ENCODE measurements at places on chromosomes 2 and 18. TPM values are rescaled to one million over a fixed set of nuclear protein-coding genes. Genes with fewer than 3 reads are reported as not detected.

- peaks cover 16% of the 10 kb centered on the region for H3K4me1 ChIP-seq
- H3K4me3 ChIP-seq = no peak overlapping the region
- no peak for DNase-seq
- no peaks in the 10 kb centered on the region for H3K27me3 ChIP-seq
These were observed 206.8 kb upstream of the TNP1 start for GRCh38 chr2:217066510-217067270.

The REG1B gene
- polyA plus RNA-seq = not detected

The CXCR1 gene
- not detected for polyA plus RNA-seq

The ICOS gene
- polyA plus RNA-seq = not detected

DNA sequence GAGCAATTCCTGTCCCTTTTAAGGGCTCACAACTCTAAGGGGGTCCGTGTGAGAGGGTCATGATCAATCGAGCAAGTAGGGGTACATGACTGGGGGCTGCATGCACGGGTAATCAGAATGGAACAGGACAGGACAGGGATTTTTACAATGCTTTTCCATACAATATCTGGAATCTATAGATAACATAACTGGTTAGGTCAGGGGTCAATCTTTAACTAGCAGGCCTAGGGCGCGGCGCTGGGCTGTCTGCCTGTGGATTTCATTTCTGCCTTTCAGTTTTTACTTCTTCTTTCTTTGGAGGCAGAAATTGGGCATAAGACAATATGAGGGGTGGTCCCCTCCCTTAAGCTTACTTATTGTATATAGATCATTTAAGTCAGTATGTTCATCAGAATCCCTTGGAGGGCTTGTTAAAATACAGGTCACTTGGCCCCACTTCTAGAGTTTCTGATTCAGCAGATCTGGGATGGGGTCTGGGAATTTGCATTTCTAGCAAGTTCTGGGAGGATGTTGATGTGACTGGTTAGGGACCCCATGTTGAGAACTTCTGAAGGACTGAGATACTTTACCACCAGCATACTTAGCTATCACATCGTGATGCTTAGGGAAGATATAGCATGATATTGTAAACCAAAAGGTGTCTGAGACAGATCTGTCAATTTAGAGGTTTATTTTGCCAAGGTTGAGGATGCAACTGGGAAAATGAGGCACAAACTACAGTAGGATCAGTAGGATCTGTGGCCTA lies 2.8 kb upstream of the INPP4A start:
- H3K27me3 ChIP-seq = peaks cover 4% of the 10 kb centered on the region
- H3K36me3 ChIP-seq = no peaks in the 10 kb centered on the region
- H3K27ac ChIP-seq = no peak overlapping the region
- H3K4me1 ChIP-seq = peaks cover 6% of the 10 kb centered on the region
- H3K4me3 ChIP-seq = no peak overlapping the region
- no peak for DNase-seq

DNA sequence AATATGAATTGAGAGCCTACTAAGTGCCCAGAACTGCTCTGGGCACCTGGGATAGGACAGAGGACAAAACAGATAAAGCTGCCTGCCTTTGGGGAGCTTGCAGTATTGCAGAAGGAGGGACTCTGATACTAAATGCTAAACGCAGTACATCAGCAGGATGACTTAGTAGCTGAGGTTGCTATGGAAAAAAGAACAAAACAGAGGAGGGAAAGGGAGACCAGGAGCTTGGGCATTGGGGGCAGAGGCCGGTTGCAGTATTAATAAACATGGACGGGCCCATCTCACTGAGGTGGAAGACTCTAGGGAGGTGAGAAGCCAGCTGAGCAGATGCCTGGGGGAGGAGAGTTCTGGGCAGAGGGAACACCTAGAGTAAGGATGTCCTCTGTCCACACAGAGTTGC lies 66.1 kb upstream of the SP3 start:
- DNase-seq = peak; percentile 38
- peaks cover 18% of the 10 kb centered on the region for H3K4me1 ChIP-seq
- H3K4me3 ChIP-seq = no peak overlapping the region
- H3K27me3 ChIP-seq = no peaks in the 10 kb centered on the region

DNA sequence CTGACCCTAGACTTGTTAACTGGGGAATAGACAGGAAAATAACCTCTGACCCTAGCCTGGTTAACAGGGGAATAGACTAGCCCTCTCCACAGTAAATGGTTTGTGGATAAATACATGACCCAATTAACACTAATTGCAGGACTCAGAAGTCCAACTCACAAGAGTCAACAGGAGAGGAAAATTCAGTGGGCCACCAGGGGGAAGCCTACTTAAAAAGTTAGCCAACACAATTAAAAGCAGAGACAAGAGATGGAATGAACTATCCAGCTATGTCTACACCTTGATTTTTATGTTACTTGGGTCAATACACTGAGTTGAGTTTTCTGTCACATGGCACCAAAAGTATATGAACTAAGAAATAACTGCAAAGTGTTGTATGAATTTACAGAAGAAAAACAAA lies 158.8 kb upstream of the SLC39A10 start:
- H3K36me3 ChIP-seq = no peaks in the 10 kb centered on the region
- peak; percentile 30 for DNase-seq
- H3K4me3 ChIP-seq = no peak overlapping the region
- H3K27me3 ChIP-seq = no peaks in the 10 kb centered on the region
- no peak overlapping the region for H3K27ac ChIP-seq

DNA sequence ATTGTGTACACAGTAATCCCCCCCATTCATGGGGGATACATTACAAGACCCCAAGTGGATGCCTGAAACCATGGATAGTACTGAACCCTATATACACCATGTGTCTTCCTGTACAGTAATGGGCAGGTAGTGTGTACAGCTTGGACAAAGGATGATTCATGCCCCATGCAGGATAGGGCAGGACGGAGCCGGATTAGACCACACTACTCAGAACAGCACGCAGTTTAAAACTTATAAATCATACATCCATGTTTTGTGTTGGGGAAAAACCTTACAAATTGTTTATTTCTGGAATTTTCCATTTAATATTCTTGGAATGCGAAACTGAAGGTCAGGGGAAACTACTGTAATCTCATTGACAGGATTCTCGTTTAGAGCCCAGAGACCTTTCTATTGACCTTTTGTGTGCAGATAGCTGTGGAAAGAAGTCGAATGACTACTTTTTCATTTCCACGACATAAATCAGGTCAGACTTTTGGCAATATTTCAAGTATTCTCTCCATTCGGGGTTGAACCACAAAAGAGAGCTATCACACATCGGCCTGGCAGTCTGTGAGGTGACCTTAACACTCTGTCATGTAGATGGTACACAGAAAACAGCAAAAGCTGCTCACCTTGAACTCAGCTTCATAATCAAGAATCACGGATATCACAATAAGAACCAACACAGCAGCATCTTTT lies 9.9 kb upstream of the YPEL5 start:
- DNase-seq = no peak
- H3K4me3 ChIP-seq = no peak overlapping the region
- peaks cover 27% of the 10 kb centered on the region for H3K27me3 ChIP-seq
- no peaks in the 10 kb centered on the region for H3K4me1 ChIP-seq
- H3K36me3 ChIP-seq = no peaks in the 10 kb centered on the region

GRCh38 chr2:132473174-132473883 lies 56.7 kb downstream of the GPR39 start:
- no peaks in the 10 kb centered on the region for H3K27me3 ChIP-seq
- H3K27ac ChIP-seq = no peak overlapping the region
- H3K4me3 ChIP-seq = no peak overlapping the region
- no peaks in the 10 kb centered on the region for H3K36me3 ChIP-seq

DNA sequence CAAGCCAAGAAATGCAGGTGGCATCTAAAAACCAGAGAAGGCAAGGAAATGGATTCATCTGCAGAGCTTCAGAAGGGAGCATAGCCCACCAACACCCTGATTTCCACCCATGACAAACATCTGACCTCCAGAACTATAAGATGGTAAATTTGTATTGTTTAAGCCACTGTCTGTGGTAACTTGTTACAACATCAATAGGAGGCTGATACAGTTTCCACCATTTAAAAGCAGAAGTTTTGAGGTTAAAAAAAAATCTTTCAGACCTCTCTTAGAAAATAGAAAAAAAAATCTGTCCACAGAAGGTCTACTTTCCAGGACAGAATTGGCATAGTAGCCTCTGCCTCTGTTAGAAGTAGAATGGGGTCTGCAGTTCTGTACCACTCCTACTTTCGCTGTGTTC lies 37.2 kb downstream of the SLC40A1 start:
- no peaks in the 10 kb centered on the region for H3K27me3 ChIP-seq
- H3K4me3 ChIP-seq = no peak overlapping the region
- DNase-seq = no peak
- no peak overlapping the region for H3K27ac ChIP-seq

- no peak overlapping the region for H3K4me3 ChIP-seq
- H3K27me3 ChIP-seq = no peaks in the 10 kb centered on the region
- H3K27ac ChIP-seq = no peak overlapping the region
These were observed 73.5 kb upstream of the SERTAD2 start for GRCh38 chr2:64727013-64727767.

The TNFAIP6 gene
- polyA plus RNA-seq = 1.3 TPM

The MEP1B gene
- polyA plus RNA-seq = not detected

GRCh38 chr2:179253226-179253625 lies 11.4 kb downstream of the SESTD1 start:
- no peaks in the 10 kb centered on the region for H3K36me3 ChIP-seq
- no peak for DNase-seq
- H3K27me3 ChIP-seq = no peaks in the 10 kb centered on the region
- no peaks in the 10 kb centered on the region for H3K4me1 ChIP-seq

- no peak overlapping the region for H3K27ac ChIP-seq
- H3K4me1 ChIP-seq = peaks cover 5% of the 10 kb centered on the region
- H3K4me3 ChIP-seq = no peak overlapping the region
These were observed 16.4 kb downstream of the NDC80 start for GRCh38 chr18:2587788-2588187.

The IL37 gene
- polyA plus RNA-seq = 0.15 TPM

DNA sequence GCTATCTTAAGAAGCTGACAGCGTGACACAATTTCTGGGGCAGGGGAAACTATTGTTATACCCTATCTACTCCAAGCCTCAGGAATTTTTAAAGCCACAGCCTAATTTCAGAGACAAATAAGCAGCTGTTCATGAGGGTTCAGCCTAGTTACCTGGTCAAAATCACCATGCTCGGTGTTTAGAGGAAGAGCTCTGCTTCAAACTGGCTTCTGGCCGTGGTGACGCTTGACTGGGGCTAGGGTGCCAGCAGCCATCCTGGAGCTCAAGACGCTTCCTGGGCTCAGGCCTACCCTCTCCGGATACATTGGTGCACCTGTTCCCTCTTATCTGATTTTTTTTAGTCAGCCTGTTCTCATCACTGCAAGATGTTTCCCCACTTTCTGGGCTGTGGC lies 41.7 kb downstream of the FRZB start:
- no peak overlapping the region for H3K4me3 ChIP-seq
- H3K36me3 ChIP-seq = no peaks in the 10 kb centered on the region
- H3K27me3 ChIP-seq = no peaks in the 10 kb centered on the region
- DNase-seq = no peak
- no peak overlapping the region for H3K27ac ChIP-seq

DNA sequence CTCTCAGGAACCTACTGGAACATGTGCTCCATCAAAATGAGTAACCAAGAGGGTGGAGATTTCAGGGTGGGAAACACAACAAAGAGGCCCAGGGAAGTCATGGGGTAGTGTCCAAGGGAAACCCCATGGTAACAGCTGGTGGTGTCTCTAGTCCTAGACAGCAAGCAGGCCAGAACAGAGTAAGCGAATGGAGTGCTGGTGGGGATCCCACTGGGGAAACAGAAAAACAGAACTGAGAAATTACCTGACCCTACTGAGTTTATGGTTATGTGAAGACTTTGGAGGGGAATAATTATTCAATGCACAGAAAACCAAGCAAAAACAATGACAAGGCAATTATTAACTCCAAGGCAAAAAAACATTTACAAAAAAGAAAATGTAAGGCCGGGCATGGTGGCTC lies 16.9 kb downstream of the ERCC3 start:
- peak; percentile 24 for DNase-seq
- H3K36me3 ChIP-seq = peaks cover 58% of the 10 kb centered on the region
- H3K27ac ChIP-seq = no peak overlapping the region
- no peak overlapping the region for H3K4me3 ChIP-seq
- no peaks in the 10 kb centered on the region for H3K4me1 ChIP-seq

GRCh38 chr2:2056531-2056930 lies 274.5 kb downstream of the MYT1L start:
- no peak overlapping the region for H3K27ac ChIP-seq
- no peaks in the 10 kb centered on the region for H3K27me3 ChIP-seq
- no peak for DNase-seq
- H3K36me3 ChIP-seq = no peaks in the 10 kb centered on the region

DNA sequence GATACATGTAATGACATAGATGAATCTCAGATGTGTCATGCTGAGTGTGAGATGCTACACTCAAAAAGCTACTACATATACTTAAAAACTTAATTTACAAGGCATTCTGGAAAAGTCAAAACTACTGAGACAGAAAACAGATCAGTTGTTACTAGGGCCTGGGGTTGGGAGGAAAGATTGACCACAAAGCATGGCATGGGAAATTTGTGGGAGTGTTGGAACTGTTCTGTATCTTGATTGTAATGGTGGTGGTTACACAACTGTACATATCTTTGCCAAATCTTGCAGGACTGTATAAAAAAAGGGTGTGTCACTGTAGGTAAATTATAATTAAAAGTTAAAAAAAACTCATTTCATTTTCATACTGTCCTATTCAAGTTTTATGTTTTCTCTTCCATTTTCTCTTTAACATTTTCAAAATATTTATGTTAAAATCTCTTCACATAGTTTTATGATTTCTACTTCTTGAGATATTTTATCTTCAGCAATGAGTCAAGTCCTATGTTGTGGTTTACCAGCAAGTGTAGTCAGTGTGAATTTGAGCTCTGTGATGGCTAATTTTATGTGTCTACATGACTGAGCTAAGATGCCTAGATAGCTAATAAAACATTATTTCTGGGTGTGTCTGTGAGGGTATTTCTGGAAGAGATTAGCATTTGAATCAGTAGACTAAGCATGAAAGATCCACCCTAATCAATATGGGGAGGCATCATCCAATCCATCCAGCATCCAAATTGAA lies 58.6 kb upstream of the VRK2 start:
- no peaks in the 10 kb centered on the region for H3K4me1 ChIP-seq
- no peak overlapping the region for H3K27ac ChIP-seq
- DNase-seq = no peak
- H3K4me3 ChIP-seq = no peak overlapping the region
- no peaks in the 10 kb centered on the region for H3K27me3 ChIP-seq

DNA sequence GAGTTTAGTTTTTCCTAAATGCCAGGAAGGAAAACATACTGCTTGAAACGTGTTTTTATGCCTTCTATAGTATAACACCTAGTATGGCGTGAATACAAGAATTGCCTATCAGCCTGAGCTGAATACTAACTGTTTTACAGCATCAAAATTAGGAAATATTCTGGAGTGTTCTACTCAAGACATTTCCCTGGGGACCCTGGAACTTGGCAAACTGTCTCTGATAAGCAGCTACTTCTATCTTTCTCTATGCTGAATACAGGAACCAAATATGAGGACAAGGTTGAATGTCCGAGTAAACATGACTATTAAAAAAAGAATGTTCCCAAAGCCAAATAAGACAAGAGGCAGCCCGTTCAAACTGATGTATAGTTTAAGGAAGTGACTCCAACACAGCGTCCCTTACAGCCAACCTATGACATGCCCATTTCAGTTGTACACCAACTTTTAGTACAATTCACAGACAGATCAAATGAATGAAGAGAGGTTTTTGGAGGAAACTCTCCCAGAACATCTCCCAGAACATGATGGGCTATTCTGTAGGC lies 951.3 kb upstream of the ACVR2A start:
- no peak overlapping the region for H3K27ac ChIP-seq
- DNase-seq = no peak
- H3K4me1 ChIP-seq = no peaks in the 10 kb centered on the region
- no peak overlapping the region for H3K4me3 ChIP-seq
- no peaks in the 10 kb centered on the region for H3K27me3 ChIP-seq
- H3K36me3 ChIP-seq = no peaks in the 10 kb centered on the region
